ENCODE measurements at places on chromosomes 5 and 9.

DNA sequence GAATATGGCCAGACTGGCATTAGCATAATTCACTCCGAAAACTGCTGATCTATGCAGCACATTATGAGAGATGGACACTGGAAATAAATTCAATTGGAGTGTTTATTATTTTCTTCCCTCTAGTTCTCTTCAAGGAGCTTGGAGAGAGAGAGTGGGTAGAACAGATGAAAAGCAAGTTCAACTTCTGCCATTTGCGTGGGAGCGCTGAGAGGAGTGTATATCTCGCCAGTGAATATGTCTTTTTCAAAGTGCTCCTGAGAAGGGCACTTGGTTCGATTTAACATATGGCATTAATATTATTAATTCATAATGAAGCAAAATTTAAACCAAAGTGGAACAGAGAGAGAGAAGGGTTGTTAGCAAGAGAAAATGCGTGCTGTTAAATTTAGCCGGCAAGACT, 214.4 kb downstream of the DAB2IP start:
- no peak for DNase-seq

- no peak for DNase-seq
Measured at GRCh38 chr5:89034588-89034987, 151.6 kb upstream of the MEF2C start.

DNA sequence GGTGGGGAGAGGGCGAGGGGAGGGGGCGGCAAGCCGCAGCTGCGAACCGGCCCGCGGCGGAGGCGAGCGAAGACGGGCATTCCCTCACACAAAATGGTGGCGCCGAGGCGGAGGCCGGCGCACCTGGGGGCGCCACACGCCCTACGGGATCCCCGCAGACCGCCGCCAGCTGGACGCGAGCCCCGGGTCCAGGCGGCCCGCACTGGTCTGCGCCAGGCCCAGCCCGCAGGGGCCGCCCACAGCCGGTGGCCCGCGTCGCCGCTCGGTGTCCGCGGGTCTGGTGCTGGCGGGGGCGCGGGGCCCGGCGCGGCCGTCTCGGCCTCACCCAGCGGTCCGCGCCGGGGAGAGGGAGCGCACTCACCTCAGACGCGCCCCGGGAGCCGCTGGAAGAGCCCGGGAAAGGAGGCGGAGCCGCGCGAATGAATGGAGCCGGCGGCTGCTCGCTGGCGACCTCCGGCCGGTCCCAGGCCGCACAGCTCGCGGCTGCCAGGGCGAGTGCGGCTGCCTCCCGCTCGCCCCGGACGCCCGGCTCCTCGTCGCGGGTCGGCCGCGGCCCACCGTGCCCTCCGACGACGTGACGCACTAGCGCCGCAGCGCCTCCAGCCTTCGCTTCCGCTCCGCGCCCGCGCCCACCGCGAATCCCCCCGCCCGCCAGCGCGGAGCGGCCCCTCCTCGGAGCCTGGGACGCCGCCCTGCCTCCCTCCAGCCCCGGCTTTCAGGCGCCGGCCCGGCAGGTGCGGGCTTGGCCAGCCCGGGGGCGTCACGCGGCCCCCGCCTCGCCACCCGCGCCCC, at the start of gene FAM169A:
TSS of gene FAM169A (minus strand) at position 584 of the 792 bp plus-strand sequence. CDS start 24,711 bp downstream, outside the sequence.
- DNase-seq, result peak; percentile 6

DNA sequence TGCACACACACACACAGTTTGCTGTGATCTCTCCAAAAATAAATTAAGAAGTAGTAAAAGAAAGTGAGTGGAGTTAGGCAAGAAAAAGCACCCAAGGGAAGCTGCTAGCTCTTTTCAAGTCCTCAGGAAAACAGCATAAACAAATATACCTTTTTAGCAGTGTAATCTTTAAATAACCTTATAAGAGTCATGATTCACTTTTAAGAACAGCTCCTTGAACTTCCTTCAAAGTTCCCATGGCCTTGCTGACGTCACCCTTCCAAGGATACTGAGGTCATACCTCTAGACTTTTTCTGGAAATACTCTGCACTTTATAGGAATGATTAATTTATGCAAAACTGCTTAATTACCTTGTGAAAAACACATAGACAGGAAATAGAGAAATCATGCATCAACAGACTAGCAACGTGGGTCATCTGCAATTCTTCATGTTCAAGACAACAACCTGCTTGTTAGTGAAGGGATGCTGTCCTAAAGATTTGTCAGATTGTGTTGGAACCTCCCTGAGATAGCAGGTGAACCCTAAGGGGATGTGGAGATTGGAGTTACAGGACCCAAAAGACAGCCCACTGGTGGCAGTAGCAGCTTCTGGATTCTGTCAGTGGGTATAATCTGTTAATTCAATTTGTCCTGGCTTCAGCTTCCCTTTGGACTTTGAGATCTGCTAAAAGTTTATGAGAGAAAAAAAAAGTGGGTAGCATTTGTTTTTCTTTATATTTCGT, 229.0 kb downstream of the ELAVL2 start:
- no peak for DNase-seq

- no peak for DNase-seq
Measured at GRCh38 chr9:118993965-118994364, 375.3 kb downstream of the BRINP1 start.

- no peak for DNase-seq
Measured at GRCh38 chr9:89999176-89999533, 394.3 kb downstream of the GADD45G start.

DNA sequence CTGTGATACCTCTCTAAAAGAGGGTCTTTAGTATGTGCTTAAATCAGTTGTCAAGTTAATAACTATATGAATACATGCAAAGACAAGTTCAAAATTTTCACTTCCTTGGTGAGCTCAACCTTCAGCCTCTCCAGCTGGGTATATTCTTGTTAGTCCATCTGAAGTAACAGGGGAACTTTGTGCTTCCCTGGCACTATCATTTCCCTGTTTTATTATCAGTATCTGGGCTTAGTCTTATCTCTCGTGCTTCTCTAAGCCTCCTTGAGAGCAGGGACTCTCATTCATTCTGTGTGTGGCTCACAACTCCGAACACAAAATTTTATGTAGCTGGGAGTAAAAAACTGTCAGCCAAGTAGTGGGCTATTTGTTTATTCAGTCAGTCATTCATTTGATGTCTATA, 175.9 kb upstream of the MAP3K1 start:
- no peak for DNase-seq

- DNase-seq, result no peak
Measured at GRCh38 chr9:127121628-127122175, 733 bp downstream of the ANGPTL2 start.

DNA sequence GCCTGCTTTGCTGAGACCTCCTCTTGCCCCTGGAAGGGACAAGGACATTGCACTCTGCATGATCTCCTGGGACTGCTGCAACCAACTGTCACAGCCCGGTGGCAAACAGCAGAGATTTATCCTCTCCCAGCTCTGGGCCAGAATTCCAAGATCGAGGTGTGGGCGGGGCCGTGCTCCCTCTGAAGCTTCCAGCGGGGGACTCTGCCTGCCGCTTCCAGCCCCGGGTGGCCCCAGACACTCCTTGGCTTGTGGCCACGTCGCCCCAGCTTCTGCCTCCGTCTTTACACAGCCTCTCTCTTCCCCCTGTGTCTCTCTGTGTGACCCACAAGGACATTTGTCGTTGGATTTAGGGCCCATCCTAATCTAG, 67.1 kb downstream of the COL5A1 start:
- no peak for DNase-seq

GRCh38 chr5:169133531-169133930, 167.4 kb downstream of the SLIT3 start:
- no peak for DNase-seq

GRCh38 chr5:37839407-37840052, at the start of gene GDNF:
Gene GDNF (minus strand): TSS chr5:37840041. CDS start chr5:37834796, 5,245 bp downstream.
- DNase-seq, result peak; percentile 6

- no peak for DNase-seq
Measured at GRCh38 chr5:73297430-73297829, 124.4 kb downstream of the TMEM174 start.

GRCh38 chr5:77131361-77131760, 44.3 kb upstream of the ZBED3 start:
- DNase-seq, result no peak

- no peak for DNase-seq
Measured at GRCh38 chr5:59346982-59347381, 546.5 kb downstream of the PDE4D start.

DNA sequence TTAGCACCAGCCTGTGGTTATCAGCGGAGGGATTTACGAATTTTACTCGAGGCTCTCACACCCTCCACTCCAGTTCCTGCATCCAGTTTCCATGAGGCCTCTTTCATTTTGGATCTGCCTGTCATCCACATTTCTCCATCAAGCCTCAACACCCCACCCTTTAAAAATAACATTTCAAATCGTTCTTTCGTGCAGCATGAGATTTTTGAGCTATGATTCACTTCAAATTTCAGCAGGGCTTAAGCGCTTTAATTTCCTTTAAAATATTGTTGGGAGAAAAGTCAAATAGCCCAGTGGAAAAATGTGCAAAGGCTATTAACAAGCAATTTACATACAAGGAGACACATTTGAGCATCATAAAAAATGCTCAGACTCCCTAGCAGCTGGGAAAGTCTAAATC, 103.2 kb downstream of the MSX2 start:
- no peak for DNase-seq

- DNase-seq, result no peak
Measured at GRCh38 chr5:61318376-61318775, 13.7 kb upstream of the ZSWIM6 start.

DNA sequence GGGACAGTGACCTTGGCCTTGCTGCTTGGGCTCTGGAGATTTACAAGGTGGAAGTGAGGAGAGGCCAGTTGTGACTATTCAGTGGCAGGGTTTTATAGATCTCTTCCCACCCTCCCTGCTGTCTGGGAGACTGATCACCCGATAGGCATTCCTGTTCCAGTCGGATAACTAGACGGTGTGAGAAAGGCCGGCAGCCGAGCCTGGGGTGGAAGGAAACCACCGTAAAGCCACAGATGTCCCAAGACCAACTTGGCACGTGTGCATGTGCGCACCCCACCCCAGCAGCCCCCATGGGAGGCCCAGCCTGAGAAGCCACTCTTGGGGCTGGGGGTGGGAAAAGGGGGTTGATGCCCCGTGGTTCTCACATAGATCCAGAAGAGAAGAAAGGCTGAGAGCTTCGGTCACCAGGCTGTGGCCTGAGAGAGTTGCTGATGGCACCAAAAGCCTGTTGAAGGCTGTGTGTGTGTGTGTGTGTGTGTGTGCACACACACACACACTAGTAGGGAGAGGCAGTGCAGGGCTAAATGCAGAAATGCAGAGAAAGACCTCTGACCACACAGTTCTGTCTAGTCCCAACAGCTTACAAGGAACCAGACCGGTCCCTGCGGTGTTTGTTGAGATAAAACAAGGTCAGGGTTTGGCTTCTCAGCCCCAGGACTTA, 225.8 kb downstream of the FANCC start:
- DNase-seq, result peak; percentile 5

GRCh38 chr9:2413160-2413805, 208.3 kb upstream of the VLDLR start:
- DNase-seq, result no peak
